AG08396 (cell line): ENCODE measurements at places on chromosomes 16 and 17.

DNA sequence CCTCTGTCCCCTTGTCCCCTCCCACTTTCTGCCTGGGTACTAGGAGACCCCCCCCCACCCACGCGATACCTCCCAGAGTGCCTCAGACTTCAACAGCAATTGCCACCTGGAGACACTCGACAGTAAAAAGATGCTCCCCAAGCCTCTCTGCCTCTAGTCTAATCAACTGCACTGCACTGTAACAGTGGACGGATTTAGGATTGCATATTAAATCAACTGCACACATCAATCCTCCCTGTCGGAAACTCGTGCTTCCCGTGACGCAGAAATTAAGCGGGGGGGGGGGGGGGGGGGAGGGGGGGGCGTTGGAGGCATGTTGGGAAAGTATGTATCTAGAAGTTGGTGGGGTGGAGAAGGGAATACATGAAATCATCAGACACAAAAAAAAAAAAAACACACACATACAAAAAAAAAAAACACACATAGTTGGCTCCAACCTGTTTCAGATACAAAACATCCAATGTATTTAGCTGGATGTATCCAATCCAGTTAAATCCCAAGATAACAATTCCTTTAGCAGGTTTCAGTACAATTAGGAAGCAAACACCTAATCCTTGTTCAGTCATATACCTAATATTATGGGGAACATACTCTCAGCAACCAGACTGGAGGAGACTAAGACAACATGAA lies 29.7 kb downstream of the FAM222B start:
- peak; percentile 52 for DNase-seq

- DNase-seq: no peak
Observed at GRCh38 chr17:72576289-72576759, 455.5 kb downstream of the SOX9 start.

GRCh38 chr17:44749076-44749979 lies 9.5 kb upstream of the ADAM11 start:
- DNase-seq: no peak

- no peak for DNase-seq
Observed at GRCh38 chr16:2664574-2664982, 17.7 kb upstream of the KCTD5 start.

- DNase-seq: no peak
Observed at GRCh38 chr17:73625991-73626673, 18.1 kb downstream of the SDK2 start.

DNA sequence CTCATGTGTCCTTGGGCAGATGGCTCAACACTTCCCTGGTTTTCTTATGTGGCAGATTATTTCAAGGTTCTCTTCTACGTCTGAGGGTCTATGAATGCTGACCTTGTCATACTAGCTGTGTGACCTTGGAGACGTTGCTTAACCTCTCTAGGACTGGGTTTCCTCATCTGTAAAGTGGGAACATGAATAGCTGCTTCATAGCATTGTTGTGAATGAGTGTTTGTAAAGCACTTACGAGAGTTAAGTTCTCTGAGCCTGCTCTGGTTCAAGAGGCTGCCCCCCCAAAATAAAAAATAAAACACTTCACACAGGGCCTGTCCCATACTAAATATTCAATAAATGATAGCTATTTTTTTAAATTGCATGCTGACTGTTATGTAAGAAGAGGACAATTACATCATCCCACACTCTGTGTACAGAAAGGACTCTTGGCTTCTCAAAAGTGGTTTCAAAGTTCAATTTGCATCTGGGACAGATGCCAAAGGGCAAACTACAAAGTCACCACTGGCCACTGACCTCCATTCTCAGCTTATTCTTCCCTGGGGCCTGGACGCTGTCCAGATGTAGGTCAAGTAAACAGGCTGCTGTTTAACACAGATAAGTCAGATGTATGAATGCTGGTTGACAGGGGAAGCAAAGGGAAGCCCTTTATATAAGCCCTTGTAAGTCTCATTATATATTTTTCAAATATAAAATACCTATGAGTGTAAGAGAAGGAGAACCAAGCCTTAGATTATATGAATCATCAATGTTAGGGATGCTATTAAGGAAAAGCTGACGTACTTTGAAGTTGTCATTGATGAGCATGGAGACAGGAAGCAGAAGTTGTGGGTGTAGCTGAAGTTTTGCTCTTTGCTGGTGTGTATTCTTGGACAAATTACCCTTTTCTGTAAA lies 15.4 kb upstream of the NDEL1 start:
- peak; percentile 31 for DNase-seq

DNA sequence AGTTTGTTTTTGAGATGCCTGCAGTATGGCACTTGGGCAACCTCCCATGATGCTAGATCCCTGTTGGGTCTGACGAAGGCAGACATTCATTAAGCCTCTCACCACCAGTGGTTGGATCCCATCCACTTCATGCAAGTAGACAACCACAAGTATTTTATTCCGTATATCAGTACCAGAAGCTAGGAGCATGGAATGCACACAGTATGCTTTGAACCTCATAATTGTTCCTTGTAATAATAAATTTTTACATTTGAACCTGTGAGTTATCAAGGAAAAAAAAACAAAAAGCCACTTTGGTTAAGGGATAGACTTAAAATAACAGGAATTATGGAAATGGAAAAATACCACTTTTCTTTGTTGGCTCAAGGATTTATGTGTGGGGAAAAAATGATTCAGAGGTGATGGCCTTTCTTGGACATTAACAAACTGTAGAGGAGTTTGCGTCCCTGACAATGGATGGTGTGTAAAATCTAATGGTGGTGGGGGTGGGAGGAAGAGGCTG lies 107.1 kb upstream of the KCNJ16 start:
- peak; percentile 66 for DNase-seq

GRCh38 chr17:13822700-13823099 lies 221.0 kb upstream of the HS3ST3A1 start:
- no peak for DNase-seq

DNA sequence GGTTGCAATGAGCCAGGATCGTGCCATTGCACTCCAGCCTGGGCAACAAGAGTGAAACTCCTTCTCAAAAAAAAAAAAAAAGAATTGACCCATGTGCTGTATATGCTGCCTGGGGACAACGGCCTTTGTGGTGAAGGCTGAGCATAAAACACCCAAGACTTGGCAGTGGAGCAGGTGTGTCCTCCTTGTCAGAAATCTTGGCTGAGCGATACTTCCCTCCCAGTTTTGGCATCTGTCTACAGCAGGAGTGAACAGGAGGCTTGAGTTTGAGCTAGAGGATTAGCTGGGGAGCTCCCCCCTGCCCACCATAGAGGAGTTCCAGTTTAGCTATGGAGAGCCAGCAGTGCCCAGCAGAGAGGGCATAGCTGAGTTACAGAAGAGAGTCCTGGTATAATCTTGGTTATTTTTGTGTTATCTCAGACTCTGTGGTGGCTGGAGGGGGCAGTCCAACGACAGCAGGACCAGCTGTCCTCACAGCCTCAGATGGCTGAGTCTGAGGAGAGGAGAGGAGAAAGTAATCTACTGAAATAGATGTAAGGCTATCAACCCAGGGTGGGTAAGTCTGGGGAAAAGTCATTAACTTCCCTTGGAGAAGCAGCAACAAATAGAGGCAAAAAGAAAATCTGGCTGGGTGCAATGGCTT lies 18.4 kb downstream of the SP2 start:
- no peak for DNase-seq

- DNase-seq: no peak
Observed at GRCh38 chr16:71965223-71965622, 35.0 kb downstream of the PKD1L3 start.

DNA sequence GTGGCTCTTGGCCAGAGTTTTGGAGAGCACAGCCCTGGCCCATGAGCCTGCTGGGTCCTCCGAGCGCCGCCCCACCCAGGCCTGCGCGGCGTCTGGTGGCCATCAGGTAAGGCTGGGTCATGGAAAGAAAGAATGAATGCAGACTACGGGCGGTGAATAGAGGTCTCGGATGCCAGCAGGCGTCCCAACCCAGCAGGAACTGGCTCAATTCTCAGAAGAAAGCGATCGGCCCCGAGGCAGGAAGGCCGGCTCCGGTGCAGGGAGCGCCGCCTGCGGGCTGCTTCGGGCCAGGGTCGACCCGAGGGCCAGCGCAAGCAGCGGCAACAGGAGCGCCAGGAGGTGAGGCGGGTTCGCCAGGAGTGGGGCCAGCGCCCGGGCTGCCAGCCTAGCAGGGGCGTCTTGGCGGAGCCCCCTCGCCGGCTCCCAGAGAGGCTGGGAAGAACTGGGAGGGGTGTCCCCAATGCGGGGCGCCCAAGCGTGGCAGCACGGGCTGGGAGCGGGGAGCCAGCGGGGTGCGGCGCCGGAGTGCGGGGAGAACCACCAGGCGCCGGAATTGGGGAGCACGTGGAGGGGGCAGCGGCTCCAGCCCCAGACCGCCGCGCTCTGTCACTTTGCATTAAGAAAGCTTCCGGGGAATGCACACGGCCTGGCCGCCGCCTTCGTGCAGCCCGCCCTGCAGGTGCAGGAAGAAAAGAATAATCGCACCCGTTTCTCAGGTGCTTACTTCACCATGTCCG lies 7.1 kb upstream of the TMC5 start:
- DNase-seq: peak; percentile 52

- no peak for DNase-seq
Observed at GRCh38 chr17:77493238-77493820, 352.6 kb downstream of the SEC14L1 start.
